CD14-positive monocyte (primary cell): ENCODE measurements at places on chromosomes 7 and 10. TPM values are rescaled to one million over a fixed set of nuclear protein-coding genes. Genes with fewer than 3 reads are reported as not detected.

The OR2A12 gene
- polyA plus RNA-seq = not detected

DNA sequence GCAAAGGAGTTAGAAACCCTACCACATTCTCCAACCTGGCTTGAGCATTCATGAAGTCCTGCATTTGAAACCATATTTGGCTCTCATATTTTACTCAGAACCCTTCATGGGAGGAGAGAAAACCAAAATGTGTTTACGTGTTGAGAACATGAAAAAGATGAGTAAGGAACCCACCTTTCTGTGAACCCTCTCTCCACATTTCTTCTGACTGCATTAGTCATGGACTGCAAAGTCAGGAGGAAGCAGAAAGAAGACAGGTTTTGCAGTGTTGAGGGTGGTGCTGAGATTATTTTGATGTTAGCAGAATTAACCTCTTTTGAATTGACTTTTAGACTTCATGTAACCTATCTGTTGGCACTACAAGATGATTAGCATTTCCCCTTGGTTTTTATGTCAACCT, 4.9 kb downstream of the IFIT1B start:
- no peak for DNase-seq
- no peak overlapping the region for H3K4me3 ChIP-seq
- peaks cover 26% of the 10 kb centered on the region for H3K4me1 ChIP-seq
- H3K27ac ChIP-seq = no peak overlapping the region
- H3K36me3 ChIP-seq = no peaks in the 10 kb centered on the region
- no peaks in the 10 kb centered on the region for H3K27me3 ChIP-seq

DNA sequence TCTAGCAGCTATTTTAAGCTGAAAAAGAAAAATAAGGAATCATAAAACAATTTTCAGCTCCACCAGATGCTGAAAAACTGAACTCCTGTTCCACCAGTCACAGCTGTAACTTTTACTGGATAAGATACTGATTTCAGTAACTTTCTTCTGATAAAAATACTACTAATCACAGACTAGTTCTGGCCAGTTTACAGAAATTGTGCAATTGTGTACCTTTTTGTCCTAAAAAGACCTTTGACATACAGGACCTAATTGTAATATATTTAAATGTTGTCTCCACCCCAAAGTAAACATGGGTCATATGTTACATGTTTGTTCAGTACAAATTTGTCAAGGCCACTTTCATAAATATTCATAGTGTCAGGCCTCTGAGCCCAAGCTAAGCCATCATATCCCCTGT, 27.1 kb upstream of the PIP start:
- H3K4me1 ChIP-seq = no peaks in the 10 kb centered on the region
- no peak overlapping the region for H3K27ac ChIP-seq
- no peaks in the 10 kb centered on the region for H3K36me3 ChIP-seq
- no peak overlapping the region for H3K4me3 ChIP-seq
- DNase-seq = no peak
- H3K27me3 ChIP-seq = no peaks in the 10 kb centered on the region

- no peak for DNase-seq
- H3K27me3 ChIP-seq = no peaks in the 10 kb centered on the region
- H3K4me3 ChIP-seq = no peak overlapping the region
Measured at GRCh38 chr7:5470167-5470532, 46.5 kb upstream of the TNRC18 start.

DNA sequence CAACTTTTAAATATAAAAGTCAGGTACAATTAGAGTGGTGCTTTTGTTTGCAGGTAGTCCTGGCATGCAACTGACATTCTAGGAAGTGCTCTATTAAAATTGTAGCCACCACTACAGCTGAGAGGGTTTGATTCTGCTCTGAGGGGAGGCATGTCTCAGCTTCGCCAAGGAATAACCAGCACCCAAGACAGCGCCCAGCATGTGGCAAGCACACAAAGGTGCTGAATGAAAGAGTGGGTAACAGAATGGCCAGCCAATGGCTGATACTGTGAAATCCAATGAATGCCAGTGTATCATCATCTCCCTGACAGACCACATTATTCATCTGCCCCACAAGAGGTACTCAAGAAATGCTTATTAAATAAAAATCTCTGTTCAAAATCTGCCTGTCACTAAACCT, 6.9 kb downstream of the PARP12 start:
- no peaks in the 10 kb centered on the region for H3K27me3 ChIP-seq
- H3K4me1 ChIP-seq = peaks cover 34% of the 10 kb centered on the region
- no peak overlapping the region for H3K4me3 ChIP-seq
- peaks cover 38% of the 10 kb centered on the region for H3K36me3 ChIP-seq
- H3K27ac ChIP-seq = no peak overlapping the region
- DNase-seq = no peak

GRCh38 chr10:10498781-10499180, 518.9 kb upstream of the CELF2 start:
- no peak overlapping the region for H3K27ac ChIP-seq
- H3K4me1 ChIP-seq = peaks cover 5% of the 10 kb centered on the region
- H3K4me3 ChIP-seq = no peak overlapping the region
- H3K36me3 ChIP-seq = no peaks in the 10 kb centered on the region
- no peak for DNase-seq

- H3K27me3 ChIP-seq = no peaks in the 10 kb centered on the region
- no peaks in the 10 kb centered on the region for H3K4me1 ChIP-seq
- H3K27ac ChIP-seq = no peak overlapping the region
- H3K4me3 ChIP-seq = no peak overlapping the region
- H3K36me3 ChIP-seq = no peaks in the 10 kb centered on the region
Measured at GRCh38 chr7:159078911-159079270, 65.8 kb downstream of the VIPR2 start.

DNA sequence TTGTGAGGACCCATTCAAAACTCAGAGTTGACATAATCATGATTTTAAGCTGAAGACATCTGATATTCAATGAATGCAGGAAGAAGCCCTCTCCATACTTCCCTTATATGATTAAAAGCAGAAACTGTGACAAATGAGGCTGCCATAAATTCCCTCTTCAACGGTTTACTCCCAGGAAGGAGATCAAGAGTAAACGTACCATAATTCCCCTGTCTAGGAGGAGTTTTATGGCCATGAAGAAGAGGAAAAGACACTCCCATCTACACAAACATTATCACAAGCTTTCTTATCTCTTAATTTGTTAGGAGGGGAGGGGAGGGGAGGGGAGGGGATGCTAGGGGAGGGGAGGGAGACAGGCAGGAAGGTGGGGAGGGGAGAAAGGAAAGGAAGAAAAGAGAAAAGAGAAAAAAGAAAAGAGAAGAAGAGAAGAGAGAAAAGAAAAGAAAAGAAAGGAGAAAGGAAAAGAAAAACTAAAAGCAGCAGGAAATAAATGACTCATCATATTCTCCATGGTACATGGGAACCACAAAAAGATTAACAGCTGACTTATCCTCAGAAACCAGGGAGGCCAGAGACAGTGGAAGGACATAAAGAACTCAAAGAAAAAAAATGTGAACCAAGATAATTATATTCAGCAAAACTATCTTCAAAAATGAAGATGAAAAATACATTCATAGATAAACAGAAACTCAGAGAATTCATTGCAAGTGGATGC, 121.6 kb downstream of the ALOX5 start:
- H3K27ac ChIP-seq = no peak overlapping the region
- H3K36me3 ChIP-seq = no peaks in the 10 kb centered on the region
- H3K27me3 ChIP-seq = no peaks in the 10 kb centered on the region
- no peak for DNase-seq
- H3K4me1 ChIP-seq = no peaks in the 10 kb centered on the region
